ENCODE measurements at places on chromosomes 5 and 9.
A peak's percentile ranks its signal among the peaks of the same experiment; 100 is the strongest.

- peak; percentile 68 for ATAC-seq
Observed at GRCh38 chr5:110269478-110270142, 456.9 kb downstream of the TMEM232 start.

DNA sequence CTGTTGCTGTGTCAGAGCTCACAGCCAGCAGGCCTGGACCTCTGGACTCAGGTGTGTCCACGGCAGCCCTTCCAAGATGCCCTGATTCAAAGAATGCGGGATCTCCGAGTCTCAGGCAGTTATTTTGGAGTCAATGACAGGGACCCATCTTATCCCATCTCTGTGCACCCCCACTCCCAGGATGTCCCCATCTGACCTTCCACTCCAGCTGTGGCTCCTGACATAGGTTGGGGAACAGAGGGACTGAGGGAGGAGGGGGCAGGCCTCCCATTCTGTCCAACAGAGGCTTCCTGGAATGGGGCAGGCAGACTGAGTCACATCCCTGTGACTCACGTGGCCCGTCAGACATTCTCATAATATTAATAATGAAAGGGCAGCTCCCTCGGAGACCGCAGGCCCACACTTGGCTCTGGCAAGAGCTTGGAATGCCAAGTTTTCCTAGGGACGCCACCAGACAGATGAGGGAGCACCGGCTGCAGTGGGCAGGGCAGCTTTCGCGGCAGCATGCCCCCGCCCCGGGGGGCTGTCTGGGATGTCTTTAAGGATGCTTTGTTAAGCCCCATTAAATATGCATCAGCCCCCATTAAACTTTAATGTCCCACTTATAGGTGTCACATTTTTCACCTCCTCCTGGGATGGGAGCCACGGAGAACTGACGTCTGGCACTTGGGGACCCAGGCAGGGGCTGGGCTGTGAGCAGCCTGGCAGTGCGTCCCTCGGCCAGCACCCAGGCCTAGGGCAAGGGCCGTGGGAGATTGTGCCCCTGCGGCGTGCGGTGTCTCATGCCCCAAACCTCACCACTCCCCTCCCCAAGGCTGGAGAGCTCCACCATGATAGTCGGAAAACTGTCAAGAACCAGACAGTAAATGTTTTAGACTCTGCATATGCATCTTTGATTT, 23.6 kb upstream of the FIBCD1 start:
- ATAC-seq: peak; percentile 99

DNA sequence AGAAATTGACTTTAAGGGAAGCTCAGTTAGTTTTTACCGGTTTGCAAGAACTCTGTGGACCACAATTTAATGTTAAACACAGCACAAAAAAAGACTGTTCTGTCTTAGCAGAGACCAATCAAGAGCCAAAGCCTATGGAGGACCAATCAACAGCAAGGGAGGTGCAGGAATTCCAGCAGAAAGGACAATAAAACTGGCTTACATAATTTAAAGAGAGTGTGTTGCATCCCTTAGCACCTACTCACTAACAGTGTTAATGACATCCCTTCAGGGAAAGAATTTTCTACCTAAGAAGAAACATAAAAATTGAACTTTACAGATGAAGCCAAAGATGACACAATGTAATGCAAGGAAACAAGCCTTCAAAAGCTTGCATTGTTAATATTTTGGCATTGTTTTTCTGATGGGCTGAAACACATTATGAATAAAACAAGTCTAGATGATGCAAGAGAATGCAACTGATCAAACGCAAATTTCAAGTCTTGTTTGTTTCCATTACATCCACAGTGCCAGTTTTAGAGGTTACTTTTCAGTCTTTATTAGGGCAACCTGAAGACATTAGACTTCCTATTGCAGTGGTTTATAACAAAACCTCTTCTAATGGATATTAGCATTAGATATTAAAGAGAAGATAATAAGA, 111.3 kb upstream of the FST start:
- ATAC-seq: no peak

DNA sequence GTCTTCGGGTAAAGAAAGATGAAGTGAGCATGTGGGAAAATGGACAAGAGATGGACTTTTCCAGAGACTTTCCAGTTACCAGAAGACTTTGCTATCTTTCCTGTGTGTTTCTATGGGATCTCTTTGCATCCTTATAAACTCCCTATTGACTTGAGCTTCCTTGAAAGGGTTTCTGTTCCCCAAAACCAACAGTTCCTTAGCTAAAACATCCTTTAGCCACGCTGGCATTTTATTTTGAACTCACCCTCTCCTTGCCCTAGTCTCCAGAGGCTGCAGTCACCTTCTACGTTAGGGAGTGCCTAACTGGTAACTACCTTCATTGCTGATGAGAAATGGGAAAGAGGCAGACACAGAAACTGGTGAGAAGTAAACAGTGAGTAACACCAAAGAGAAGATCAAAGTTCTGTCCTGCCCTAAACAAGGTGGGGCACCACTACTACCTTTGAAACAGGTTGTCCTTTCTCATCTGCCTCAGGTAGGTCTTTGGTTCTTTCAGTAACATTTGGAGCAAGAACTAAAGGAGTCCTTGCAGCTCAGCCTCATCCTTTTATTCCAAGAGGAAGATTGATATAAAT, 402.9 kb downstream of the ENC1 start:
- ATAC-seq: no peak

GRCh38 chr5:56298336-56299090, 65.4 kb upstream of the ANKRD55 start:
- ATAC-seq: no peak

DNA sequence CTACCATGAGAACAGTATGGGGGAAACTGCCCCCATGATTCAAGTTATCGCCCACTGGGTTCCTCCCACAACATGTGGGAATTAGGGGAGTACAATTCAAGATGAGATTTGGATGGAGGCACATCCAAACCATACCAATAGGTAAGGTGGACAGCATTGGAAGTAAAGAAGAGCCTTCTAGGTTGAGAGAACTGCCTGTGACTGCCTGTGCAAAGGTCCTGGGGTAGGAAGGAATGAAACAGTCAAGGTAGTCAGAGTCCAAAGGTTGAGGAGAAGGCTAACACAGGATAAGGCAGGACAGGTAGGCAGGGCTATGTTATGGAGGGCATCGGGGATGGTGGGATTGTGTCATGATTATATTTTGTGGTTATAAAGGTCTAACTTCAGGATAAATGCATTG, 6.1 kb downstream of the GDA start:
- no peak for ATAC-seq

DNA sequence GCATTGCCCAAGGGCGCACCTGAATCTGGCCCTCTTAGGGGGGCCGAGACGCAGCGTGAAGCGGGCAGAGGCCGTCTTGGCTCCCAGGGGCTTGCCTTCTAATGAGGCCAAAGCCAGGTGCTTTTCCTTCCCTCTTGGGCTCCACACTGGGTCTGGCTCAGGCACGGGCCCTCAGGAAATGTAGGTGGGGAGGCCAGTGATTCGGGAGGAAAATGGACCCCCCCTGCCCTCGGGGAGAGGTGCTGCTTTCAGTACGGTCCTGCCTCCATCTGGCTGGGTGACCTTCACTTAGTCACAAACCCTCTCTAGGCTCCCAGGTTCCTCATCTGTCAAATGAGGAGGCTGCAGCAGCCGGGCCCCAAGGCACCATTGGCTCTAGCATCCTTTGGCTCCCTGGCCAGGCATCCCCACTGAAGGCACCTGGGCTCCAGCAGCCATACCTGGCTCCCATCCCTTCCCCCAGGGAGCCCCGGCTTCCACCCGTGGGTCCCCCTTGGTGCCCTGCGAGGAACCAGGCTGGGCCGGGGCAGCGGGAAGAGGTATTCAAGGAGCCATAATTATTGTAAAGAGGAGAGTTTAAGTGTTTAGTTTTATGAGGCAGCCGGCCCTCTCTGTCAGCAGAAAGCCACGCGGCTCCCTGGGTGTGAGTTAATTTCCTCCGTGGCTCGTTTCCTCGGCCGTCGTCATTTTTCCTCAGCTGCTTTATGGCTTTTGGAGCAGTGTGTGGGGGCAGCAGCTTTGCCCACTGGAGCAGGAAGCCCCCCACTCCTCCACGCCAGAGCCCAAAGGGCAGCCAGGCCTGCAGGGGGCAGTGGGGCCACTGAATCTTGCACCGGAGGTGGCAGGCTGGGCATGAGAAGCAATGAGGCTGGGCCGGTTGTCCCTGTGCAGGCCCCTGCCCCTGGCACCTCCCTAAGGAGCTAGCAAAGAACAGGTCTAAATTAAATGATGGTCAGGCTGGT, 24.9 kb upstream of the UNC5A start:
- no peak for ATAC-seq

Data from SK-N-SH treated with all-trans-retinoic acid at 6 μM for 48 hours (cell line).